ENCODE measurements at places on chromosomes 1 and 21.

- no peak for DNase-seq
Measured at GRCh38 chr1:174818014-174818616, 181.6 kb upstream of the CACYBP start.

GRCh38 chr1:23444104-23444533 is 19.6 kb upstream of the TCEA3 start:
- peak; percentile 61 for DNase-seq

- no peak for DNase-seq
Measured at GRCh38 chr1:235923466-235924021, 56.8 kb upstream of the LYST start.

GRCh38 chr1:46364612-46365011 is 24.0 kb downstream of the NSUN4 start:
- no peak for DNase-seq

- peak; percentile 35 for DNase-seq
Measured at GRCh38 chr1:236502972-236503639, 20.7 kb upstream of the LGALS8 start.

GRCh38 chr1:240210026-240210425 is 118.3 kb downstream of the FMN2 start:
- DNase-seq, result no peak

DNA sequence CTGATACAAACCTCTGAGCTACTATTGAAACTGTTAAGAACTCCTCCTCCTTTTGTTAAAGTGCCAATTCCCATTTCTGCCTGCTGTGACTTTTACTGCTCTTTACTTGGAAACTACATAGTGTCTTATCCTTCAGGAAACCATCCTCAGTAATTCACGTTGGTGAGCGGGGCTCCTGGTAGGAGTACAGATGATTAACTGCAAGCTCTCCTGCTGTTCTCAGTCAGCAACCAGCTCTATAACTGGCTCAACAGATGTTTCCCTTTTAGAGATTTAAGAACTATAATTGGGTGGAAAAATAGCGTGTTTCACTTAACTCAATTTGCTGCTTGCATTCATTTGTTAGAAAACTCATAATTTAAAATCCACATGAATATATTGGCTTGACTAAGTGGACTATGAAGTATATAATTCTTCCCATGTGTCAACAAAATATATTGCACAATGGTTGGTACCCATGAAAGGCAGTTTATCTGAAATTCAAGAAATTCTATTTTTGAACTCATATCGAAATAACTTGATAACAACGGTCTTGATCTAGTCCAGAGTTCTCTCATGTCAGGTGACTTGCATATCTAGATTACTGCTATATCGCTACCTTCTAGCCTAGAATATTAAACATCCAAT is 574.0 kb downstream of the KCNT2 start:
- DNase-seq, result peak; percentile 6

- DNase-seq, result peak; percentile 10
Measured at GRCh38 chr1:241532162-241532531, at the start of gene KMO. Gene KMO (plus strand): TSS chr1:241532378. CDS start chr1:241532445, 67 bp downstream.

- peak; percentile 61 for DNase-seq
Measured at GRCh38 chr1:116737020-116737854, 17.0 kb upstream of the CD2 start.

DNA sequence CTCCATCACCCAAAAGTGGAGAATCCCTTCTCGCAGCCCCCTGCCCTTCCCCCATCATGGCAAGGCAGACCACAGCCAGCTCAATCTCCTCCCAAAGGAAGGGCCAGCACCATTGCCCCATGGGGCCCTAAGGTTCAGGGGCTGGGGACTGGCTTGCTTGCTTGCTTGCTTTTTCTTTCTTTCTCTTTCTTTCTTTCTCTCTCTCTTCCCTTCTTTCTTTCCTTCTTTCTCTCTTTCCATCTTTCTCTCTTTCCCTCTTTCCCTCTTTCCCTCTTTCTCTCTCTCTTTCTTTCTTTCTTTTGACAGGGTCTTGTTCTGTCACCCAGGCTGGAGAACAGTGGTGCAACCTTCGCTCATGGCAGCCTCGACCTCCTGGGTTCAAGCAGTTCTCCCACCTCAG is 38.1 kb upstream of the CAMK1G start:
- no peak for DNase-seq

DNA sequence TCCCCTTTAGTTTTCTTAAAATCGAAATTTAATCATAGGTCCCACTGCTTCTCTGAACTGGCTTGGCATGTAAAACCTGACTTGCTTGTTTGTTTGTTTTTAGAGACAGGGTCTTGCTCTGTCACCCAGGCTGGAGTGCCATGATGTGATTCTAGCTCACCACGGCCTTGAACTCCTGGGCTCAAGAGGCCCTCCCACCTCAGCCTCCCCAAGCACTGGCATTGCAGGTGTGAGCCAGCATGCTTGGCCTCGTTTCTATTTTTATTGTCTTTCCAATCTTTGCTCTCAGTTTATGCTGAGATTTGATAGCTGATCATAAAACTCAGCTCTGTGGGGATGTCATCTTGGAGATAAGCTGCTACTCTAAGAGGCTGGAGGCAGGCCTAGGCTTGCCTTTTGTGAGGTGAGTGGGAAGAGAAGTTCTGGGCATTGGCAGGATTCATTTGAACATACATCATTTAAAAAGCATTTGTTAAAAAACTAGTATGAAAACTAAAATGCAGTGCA is 51.5 kb upstream of the GCLM start:
- DNase-seq, result no peak

DNA sequence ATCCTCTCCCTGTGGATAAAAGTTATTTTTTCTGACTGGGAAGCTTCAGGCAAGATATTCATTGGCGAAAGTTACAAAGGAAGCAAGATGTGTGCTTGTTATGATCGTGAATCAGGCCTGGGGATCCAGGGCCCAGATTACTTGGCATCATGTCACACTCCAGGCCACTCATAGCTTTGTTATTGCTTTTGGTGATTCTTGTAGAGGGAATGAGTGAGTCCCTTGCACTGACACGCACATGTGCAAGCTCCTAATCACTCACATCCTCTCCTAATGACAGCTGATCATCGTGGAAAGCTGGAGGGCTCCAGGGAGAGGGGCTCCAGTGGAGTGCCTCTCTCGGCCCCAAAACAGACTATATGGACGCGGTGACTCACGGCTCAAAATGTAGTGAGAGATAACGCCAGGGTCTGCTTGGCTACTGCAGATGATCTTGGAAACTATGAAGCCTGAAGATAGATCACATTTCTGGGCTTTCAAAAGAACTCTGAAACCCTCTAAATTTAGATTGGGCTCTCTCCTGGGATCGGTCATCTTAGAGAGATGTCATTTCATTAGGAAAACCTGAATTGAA is 481.1 kb upstream of the USP24 start:
- DNase-seq, result peak; percentile 41

- DNase-seq, result no peak
Measured at GRCh38 chr21:41928621-41929220, 25.1 kb downstream of the C2CD2 start.

GRCh38 chr1:154490317-154490716 is 11.7 kb upstream of the TDRD10 start:
- no peak for DNase-seq

- no peak for DNase-seq
Measured at GRCh38 chr1:68615312-68615711, 118.4 kb upstream of the DEPDC1 start.

DNA sequence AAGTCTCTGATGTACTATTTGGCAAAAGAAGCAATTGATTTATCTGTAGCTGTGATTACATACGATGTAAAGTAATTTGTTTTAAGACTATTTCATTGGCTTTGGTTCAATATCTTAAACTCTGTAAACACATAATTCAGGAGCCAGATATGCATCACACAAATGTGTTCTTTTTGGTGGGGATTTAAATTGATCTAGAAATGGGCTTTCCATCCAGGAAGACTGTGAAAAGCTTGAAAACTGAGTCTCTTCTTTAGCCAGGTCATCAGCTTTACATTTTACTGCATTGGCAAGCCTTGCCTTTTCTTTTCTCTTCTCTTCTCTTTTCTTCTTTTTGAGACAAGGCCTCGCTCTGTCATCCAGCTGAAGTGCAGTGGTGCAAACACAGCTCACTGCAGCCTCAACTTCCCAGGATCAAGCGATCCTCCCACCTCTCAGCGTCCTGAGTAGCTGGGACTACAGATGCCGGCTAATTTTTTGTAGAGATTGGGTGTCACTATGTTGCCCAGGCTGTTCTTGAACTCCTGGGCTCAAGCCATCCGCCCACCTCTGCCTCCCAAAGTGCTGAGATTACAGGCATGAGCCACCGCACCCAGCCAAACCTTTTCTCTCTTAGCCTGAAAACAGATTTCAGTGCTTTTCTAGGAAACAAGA is 1.4 kb downstream of the RCAN3 start:
- no peak for DNase-seq
